Glutamatergic neuron (in vitro differentiated cells): ENCODE measurements at places on chromosomes 6 and 20. TPM values are rescaled to one million over a fixed set of nuclear protein-coding genes. Genes with fewer than 3 reads are reported as not detected.
A peak's percentile ranks its signal among the peaks of the same experiment; 100 is the strongest.

HLA-DOB gene
- total RNA-seq = not detected

PRL gene
- total RNA-seq = not detected

RHAG gene
- not detected for total RNA-seq

COL9A1 gene
- 1.8 TPM for total RNA-seq

NRM gene
- total RNA-seq = 52.2 TPM

ZSCAN26 gene
- total RNA-seq = 24.8 TPM

SIRPB1 gene
- total RNA-seq = not detected

EYA4 gene
- not detected for total RNA-seq

TRERF1 gene
- 12.8 TPM for total RNA-seq

- no peaks in the 10 kb centered on the region for H3K36me3 ChIP-seq
- peaks cover 2% of the 10 kb centered on the region for H3K27me3 ChIP-seq
- no peak for DNase-seq
- peaks cover 3% of the 10 kb centered on the region for H3K4me1 ChIP-seq
- no peak overlapping the region for H3K4me3 ChIP-seq
Measured at GRCh38 chr20:57938158-57939108, 228.6 kb upstream of the PMEPA1 start.

DNA sequence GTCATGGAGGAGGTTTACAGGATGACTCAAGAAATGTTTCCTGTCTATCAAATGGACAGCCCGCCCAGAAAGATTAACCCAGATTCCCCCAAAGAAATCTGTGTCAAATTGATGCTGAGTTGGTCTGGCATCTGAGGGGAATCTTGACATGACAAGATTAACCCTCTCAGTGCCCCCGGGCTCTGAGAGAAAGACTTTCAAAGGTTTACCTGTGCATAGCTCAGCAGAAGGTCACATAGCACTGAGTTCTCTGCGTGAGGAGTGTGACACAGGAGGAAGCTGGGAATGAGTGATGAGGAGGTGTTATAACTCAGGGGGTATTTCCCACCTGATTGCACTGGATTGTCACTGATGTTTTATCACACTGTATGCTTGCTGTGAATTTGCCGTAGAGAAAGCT is 601.2 kb downstream of the DHX35 start:
- H3K27ac ChIP-seq = no peak overlapping the region
- no peak overlapping the region for H3K4me3 ChIP-seq
- peaks cover 3% of the 10 kb centered on the region for H3K4me1 ChIP-seq
- no peak for DNase-seq
- no peaks in the 10 kb centered on the region for H3K27me3 ChIP-seq

DNA sequence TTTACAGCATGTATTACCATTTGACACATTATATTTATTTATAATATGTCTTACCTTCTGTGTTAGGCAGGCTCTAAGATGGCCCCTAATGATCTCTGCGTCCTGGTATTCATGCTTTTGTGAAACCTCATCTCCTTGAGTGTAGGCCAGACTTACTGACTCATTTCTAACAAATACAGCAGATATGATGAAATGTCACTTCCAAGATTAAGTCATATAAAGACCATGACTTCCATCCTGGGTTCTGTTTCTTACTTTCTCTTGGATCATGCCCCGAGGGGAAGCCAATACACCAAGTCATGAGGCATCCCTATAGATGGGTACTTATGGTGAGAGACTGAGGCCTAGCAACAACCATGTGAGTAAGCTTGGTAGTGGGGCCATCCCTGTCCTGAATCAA is 30.2 kb downstream of the ZHX3 start:
- H3K4me3 ChIP-seq = no peak overlapping the region
- H3K27me3 ChIP-seq = peaks cover 7% of the 10 kb centered on the region
- no peak for DNase-seq
- no peaks in the 10 kb centered on the region for H3K4me1 ChIP-seq
- H3K27ac ChIP-seq = no peak overlapping the region

DNA sequence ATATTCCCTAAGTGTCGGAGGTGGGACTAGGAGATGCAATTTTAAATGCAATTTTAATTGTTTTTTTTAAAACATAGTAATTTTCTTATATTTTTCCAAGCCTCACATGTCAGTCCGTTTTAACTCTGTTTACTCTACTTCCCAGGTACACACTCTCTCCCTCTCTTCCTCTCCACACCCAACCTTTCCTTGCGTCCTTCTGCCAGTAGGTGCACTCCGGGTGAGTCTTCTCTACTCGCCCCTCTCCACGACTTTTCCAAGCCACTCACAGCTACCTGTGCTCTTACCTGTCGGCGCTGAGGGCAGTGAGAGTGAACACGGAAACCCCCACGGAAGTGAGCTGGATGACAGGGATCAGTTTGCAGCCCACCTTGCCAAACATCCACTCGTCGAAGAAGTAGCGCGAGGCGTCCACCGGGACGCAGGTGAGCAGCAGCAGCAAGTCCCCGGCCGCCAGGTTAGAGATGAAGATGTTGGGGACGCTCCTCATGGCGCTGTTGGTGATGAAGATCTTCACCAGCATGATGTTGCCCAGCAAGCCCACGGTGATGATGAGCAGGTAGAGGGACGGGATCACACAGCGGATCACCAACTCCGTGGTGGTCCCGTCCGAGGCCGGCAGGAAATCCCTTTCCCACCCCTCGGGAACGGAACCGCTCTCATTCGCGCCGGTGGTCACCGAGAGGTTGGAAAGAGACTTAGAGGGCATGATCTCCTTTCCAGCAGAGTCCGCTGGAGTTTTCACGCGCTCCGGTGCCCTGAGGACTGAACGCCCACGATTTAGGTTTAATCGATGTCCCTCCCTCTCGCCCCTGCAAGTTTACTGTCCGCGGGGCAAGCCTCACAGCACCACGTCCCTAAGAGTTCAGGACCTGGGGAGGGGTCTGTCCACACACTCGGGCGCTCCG is 44.5 kb upstream of the GJE1 start:
- H3K27me3 ChIP-seq = no peaks in the 10 kb centered on the region
- no peak overlapping the region for H3K4me3 ChIP-seq
- H3K4me1 ChIP-seq = no peaks in the 10 kb centered on the region
- H3K36me3 ChIP-seq = no peaks in the 10 kb centered on the region
- no peak overlapping the region for H3K27ac ChIP-seq

DNA sequence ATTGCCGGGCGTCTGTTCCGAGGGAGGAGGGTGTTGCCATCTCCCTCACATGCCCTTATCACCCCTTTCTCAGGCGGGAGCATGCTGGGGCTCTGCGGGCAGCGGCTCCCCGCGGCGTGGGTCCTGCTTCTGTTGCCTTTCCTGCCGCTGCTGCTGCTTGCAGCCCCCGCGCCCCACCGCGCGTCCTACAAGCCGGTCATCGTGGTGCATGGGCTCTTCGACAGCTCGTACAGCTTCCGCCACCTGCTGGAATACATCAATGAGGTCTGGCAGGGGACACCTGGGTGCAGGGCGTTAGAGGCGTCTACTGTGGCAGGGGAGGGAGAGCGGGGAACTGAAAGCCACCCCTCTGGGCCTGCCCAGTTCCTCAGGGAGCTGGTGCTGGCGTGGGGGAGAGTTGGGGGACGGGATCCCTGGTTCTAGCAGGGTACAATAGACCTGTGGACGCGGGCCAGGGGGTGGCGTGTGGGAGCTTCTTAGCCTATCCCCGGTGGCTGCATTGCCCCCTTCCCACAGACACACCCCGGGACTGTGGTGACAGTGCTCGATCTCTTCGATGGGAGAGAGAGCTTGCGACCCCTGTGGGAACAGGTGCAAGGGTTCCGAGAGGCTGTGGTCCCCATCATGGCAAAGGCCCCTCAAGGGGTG is 697 bp downstream of the PPT2 start:
- peaks cover 14% of the 10 kb centered on the region for H3K27me3 ChIP-seq
- peak overlapping the region; percentile 100 for H3K4me3 ChIP-seq
- H3K4me1 ChIP-seq = peaks cover 29% of the 10 kb centered on the region
- peak; percentile 69 for DNase-seq
- peak overlapping the region; percentile 95 for H3K27ac ChIP-seq

- no peaks in the 10 kb centered on the region for H3K4me1 ChIP-seq
- no peak overlapping the region for H3K4me3 ChIP-seq
- DNase-seq = no peak
- H3K27ac ChIP-seq = no peak overlapping the region
- no peaks in the 10 kb centered on the region for H3K36me3 ChIP-seq
- H3K27me3 ChIP-seq = no peaks in the 10 kb centered on the region
Measured at GRCh38 chr6:104462811-104463599, 396.7 kb downstream of the HACE1 start.

DNA sequence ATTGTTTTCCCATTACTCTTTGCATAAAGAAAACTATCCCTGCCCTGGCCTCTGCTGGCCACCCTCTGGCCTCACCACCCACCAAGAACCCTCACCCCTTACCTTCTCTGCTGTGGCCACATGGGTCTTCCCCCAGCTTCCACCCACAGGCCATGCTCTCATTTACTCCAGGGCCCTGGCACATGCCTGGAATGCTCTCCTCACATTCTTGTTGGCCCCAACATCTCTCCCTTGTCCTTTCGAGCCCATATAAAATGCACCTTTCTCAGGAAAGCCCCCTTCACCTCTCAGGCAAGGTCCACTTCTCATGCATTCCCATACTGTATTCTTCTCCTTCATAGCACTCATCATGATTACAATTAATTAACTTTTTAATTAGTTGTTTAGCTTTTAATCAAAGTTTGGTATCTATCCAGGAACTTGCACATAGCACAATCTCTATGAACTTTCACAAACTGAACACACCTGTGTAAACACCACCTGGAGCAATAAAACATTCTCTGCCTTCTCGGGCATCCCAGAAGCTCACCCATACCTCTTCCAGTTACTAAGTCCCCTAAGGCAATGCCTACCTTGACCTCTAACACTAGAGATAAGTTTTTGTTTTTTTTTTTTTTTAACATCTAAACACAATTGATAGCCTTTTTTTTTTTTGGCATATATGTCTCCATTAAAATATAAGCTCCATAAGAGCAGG is 617.2 kb downstream of the PTPRT start:
- no peak for DNase-seq
- H3K4me3 ChIP-seq = no peak overlapping the region
- peaks cover 2% of the 10 kb centered on the region for H3K27me3 ChIP-seq
- H3K27ac ChIP-seq = no peak overlapping the region
- peaks cover 9% of the 10 kb centered on the region for H3K36me3 ChIP-seq

DNA sequence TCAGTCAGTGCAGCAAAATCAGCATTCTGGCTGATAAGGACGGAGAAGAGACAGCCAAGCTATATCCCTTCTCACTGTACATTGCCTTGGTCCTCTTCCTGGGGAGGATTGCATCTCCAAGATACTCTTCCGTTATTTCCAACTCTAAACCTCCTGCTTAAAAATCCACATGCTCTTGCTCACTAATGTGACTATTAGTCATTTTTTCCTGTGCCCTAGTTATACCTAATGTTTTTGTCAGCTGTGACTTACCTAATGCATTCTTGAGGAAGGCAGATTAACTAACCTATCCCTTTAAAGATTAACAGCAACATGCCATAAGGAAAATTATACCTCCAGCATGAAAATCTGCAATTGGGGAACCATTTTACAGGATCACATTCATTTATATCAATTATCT is 317.6 kb downstream of the BTBD9 start:
- H3K4me3 ChIP-seq = no peak overlapping the region
- no peaks in the 10 kb centered on the region for H3K36me3 ChIP-seq
- H3K4me1 ChIP-seq = peaks cover 28% of the 10 kb centered on the region
- peaks cover 1% of the 10 kb centered on the region for H3K27me3 ChIP-seq
- no peak overlapping the region for H3K27ac ChIP-seq

DNA sequence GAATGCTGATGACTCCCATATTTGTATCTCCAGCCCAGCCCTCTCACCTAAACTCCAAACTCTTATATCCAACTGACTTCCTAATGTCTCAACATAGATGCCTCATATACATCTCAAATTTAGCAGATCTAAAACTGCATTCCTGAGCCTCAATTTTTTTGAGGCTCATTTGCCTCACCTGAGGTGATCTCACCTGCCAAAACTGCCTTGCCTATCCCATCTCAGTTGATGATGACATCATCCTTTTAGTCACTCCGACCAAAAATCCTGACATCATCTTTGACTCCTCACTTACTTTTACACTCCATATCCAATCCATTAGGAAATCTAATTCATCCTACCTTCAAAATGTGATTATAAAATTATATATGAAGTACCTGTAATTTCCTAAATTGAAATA is 25.6 kb upstream of the SLPI start:
- no peak for DNase-seq
- H3K27ac ChIP-seq = no peak overlapping the region
- no peaks in the 10 kb centered on the region for H3K36me3 ChIP-seq
- no peaks in the 10 kb centered on the region for H3K27me3 ChIP-seq

GRCh38 chr6:30730601-30731435 is 10.7 kb downstream of the TUBB start:
- peak; percentile 85 for DNase-seq
- H3K27me3 ChIP-seq = peaks cover 12% of the 10 kb centered on the region
- peak overlapping the region; percentile 97 for H3K27ac ChIP-seq
- peak overlapping the region; percentile 82 for H3K4me3 ChIP-seq
- H3K4me1 ChIP-seq = peaks cover 17% of the 10 kb centered on the region

DNA sequence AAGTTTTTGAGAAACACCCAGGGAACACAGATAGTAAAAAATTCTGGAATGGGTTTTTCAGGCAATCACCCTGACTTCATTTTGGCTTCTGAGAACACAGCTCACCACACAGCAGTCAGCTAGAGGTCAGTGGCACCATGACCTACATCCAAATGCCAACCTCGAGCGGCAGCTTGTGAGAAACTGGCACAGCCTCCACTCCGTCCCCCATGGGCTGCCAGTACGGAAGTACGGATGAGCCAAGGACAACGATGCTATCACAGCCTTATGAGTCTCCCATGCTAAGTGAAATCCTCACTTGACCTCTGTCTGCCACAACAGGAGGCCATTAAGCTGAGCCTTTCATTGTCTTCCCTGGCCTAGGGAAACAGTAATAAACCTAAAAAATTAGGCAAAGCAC is 32.0 kb downstream of the KIF16B start:
- no peaks in the 10 kb centered on the region for H3K27me3 ChIP-seq
- DNase-seq = no peak
- no peak overlapping the region for H3K4me3 ChIP-seq
- peaks cover 9% of the 10 kb centered on the region for H3K4me1 ChIP-seq

- no peak overlapping the region for H3K27ac ChIP-seq
- H3K4me1 ChIP-seq = no peaks in the 10 kb centered on the region
- no peak for DNase-seq
- peaks cover 17% of the 10 kb centered on the region for H3K36me3 ChIP-seq
- H3K4me3 ChIP-seq = no peak overlapping the region
Measured at GRCh38 chr20:25508083-25508770, 77.1 kb downstream of the NINL start.

DNA sequence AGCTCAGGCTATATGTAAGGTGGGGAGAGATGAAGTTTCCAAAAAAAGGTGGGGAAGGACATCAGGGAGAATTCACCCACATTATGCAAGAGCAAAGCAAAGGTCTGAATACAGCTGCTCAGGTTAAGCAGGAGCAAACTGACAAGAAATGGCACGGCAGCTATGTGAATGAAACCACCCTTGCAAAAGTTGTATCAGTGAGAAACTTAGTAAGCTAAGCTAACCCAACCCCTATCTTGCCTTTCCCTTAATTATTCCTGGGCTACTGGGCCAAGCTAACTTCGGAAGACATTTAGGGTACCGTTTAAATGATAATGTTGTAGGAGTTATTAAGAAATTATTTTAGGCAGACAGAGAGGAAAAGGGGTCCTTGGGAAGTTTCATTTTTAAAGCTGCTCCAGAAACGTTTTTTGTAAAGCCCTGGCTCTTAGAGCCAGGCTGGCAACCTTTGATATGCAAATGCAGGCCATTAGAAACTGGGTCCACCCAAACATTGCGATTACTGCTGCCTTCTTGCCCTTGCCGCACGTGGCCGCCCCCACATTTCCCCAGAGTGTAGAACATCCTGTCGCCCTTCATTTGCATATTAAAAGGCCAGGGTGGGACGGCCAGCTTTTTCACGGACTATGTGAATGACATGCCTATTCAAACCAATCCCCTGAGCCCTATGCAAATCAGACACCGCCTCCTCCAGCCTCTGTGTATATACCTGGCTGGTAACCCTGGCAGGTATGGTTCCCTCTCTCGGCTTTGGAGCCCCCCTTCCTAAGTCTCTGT is 60.5 kb upstream of the SAMD5 start:
- H3K36me3 ChIP-seq = no peaks in the 10 kb centered on the region
- DNase-seq = peak; percentile 21
- H3K27me3 ChIP-seq = peaks cover under 1% of the 10 kb centered on the region
